Stimulated activated CD8-positive, alpha-beta memory T cell treated with anti-CD3 and anti-CD28 coated beads, Interleukin-7, amount 100 ng/mL, for 1 hour (primary cell): ENCODE measurements at places on chromosomes 5 and 9.
A peak's percentile ranks its signal among the peaks of the same experiment; 100 is the strongest.

DNA sequence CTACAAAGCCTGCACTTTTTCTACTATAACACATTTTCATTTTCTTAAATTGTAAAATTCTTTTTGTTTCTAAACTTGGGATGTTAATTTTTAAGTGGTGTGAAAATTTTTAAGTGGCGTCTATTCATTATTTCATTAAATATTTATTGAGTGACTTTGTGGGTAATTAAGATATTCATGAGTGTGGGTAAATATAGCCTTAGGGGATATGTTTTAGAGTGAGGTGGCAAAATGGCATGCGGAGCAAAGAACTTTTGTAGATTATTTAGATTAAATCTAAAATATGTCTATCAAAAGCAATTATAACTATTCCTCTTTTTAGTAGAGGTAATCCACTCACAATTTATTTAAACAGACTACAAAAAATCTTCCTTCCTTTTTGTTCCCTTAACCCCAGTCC is 188.4 kb downstream of the PCSK1 start:
- DNase-seq = no peak

DNA sequence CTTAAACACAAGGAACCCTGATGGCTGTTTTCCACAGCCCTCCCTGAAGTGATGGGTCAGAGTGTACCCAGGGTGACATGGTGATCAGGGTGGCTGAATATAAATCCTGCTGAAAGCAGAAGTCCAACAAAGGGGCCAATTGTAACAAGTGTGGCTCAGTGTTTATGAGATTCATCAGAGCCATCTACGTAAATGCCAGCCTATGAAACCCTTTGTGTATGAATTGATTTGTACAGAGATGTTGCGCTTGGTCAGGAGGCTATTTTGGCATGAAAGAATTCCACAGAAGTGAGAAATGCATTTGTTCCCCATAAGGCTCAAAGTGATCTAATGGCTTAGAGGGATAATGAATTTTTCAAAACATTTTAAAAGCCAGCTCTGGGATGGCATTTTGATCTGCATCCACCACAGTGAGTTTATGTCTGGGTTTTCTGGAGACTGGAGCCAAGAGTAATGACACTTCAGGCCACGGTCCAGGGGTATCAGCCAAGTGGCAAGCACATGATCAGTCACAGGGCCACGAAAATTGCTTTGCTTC is 12.4 kb downstream of the PRUNE2 start:
- DNase-seq = no peak

GRCh38 chr5:8756498-8757084 is 789.3 kb downstream of the SEMA5A start:
- DNase-seq = no peak

GRCh38 chr5:168714046-168714445 is 134.9 kb upstream of the PANK3 start:
- no peak for DNase-seq

DNA sequence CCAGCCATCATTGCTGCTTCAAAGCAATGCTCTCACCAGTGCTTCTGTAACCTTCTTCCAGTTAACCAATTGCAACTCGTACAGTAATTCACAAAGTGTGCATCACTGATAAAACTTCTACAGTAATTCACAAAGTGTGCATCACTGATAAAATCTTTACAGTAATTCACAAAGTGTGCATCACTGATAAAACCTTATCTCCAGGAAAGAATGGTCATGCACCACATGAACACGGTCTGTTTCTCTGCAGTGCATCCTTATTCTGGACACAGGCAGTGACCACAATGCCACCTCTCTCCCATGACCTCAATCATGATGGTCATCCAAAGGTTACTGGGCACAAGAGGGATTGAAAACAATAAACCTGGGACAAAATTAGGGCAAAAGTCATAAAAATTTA is 153.6 kb downstream of the TSSK1B start:
- no peak for DNase-seq

- DNase-seq = no peak
Observed at GRCh38 chr5:17813214-17813613, 179.0 kb downstream of the TAF11L14 start.

DNA sequence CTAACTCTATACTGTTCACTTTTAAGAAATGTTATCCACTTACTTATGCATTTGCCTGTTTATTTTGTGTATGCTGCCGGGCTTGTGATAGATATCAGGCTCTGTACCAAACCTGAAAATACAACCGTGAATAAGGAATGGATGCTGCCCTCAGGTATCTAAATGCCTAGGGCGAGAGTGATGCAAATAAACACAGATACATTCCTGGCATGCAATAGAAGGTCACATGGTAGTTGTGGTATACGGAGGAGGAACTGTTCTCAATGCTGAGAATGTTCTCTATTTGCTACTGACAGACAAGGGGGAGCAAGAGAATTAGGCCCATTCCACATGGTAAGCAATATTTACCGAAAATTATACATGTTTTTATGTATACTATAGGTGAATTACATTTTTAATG is 227.8 kb downstream of the ICE1 start:
- no peak for DNase-seq

DNA sequence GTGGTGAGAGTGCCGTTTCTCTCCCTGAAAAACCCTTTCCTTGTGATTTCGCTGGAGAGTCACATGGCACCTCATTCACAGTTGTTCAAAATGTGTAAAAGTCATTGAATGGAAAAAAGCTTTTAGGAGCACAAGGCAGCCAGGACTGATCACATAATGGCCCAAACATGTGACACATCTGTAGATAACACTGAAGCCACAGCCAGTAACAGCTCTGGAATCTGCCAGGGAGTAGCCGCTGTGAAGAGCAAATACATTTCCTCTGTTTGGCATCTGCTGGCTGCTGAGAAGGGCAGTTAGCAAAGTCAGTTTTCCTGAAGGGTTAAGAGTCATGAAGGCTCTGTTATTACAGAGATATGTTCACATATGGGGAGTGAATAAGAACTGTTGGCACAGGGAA is 271.8 kb downstream of the NNT start:
- no peak for DNase-seq

DNA sequence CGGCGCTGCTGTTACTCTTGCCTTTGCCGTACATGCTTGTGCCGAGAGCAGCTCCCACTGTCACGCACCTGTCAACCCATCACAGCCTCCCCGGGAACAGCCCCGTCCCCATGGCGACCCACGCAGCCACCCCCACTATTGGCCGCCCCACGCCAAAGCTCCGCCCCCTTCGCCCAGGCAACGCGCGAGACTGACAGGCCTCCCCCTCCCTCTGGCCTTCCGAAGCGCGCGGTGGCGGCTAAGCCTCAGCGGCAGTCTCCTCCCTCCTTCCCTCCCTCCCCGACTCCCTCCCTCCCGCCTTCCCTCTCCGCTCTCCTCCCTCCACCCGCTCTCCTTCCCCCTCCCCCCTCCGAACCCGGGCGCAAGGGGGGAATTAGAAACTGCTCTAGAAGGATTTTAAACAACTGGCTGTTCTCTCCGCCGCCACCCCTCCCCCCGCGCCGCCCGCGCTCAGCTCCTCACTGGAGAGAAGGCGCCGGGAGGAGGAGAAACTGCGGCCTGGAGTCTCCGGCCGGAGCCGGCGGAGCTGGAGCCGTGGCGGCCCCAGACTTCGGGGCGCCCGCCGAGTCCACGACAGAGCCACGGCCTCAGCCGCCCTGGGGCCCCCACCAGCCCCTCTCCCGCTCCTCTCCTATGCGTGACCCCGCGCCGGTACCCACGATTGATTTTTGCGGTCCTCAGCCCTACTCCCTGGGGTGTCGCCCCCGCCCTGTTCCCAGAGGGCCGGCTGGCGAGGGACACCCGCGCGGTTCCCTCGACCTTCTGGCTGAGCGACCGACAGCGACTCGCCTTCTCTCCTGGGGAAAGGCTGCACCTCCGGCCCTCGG is at the start of gene SSBP2:
Gene SSBP2 (minus strand): TSS at position 89 of the 827 bp plus-strand sequence. CDS start 55 bp downstream, at position 34.
- DNase-seq = peak; percentile 99

GRCh38 chr5:43427306-43427705 is 15.1 kb upstream of the CCL28 start:
- no peak for DNase-seq

DNA sequence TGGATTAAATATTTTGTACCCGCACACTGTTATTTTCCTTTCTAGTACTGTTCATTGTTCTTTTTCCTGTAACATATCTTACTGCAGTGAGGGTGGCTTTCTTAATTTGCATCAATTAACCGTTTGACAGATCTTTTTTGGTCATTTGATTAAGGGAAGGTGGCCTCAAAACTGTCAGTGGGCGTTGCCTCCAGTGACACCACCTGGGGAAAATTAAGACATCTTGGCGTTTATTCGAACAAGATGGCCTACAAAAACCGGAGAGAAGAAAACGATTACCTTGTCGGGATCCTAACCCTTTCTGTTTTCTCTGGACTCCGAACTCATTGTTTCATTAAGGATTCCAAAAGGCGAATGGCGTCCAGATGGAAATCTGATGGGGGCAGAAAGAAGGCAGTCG is 2.0 kb downstream of the BASP1 start:
- no peak for DNase-seq

- no peak for DNase-seq
Observed at GRCh38 chr5:34676416-34676815, 20.3 kb downstream of the RAI14 start.

- DNase-seq = no peak
Observed at GRCh38 chr9:124218987-124219461, 38.7 kb upstream of the NEK6 start.
